ENCODE measurements at places on chromosomes 2 and 18. TPM values are rescaled to one million over a fixed set of nuclear protein-coding genes. Genes with fewer than 3 reads are reported as not detected.

- DNase-seq = no peak
These were observed 474.6 kb downstream of the PLCL1 start for GRCh38 chr2:198279026-198279425.

- no peak for DNase-seq
These were observed 614.1 kb upstream of the VRK2 start for GRCh38 chr2:57432528-57432927.

DNA sequence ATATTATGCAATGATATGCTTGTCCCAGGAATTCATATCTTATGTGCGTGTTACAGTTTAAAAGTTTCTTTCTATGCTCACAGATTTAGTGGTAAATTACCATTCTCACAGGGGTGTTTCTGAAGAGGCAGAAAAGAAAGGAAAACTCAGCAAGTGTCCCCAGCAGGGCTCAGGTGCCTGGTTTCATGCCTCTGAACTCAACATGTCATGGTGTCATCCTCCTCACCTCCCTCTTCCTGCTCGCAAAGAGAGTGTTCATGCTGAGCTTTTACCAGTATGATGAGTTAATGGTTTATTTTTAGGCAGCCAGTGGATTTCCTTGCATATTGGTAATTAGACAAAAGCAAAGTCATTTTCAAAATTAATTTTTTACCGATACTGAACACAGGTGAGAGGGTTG lies 492.9 kb upstream of the ZEB2 start:
- no peak for DNase-seq

DNA sequence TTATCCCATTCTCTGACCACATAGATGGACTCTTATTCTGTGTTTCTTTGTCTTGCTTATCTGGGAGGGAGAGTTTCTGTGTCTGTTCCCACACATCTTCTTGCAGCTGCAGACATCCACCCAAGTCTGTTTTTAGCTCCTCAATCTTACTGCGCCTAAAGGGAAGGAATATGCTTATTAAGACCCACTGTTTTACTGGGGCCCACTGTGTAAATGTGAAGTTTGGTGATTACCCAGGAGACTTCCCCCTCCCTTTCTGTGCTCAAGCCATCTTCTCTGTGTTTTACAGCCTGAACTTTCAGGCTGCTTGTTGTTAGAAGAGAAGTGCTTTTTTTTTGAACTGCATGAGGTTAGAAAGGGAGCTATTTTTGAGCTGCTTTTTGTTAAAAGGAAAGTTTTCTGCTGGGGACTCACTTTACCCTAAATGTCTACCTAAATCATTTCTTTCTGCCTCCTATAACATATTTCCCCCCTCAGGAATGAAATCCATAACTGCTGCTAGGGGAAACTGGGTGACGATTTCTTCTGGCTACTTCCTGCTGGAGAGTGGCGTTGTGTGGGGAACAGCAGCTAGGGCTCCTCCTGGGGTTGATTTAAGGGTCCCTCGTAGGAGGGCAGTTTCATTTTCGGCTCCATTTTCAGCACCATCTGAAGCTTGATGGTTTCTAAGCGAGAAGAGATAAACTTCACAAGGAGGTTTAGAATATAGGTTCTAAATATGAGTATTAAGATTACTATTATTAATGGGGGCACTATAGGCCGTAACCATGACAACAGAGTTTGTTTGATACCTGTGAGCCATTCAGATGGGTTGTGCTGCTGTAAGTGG lies 39.5 kb upstream of the GMCL1 start:
- DNase-seq = no peak

GRCh38 chr18:63819786-63820185 lies 44.6 kb downstream of the SERPINB7 start:
- DNase-seq = no peak

DNA sequence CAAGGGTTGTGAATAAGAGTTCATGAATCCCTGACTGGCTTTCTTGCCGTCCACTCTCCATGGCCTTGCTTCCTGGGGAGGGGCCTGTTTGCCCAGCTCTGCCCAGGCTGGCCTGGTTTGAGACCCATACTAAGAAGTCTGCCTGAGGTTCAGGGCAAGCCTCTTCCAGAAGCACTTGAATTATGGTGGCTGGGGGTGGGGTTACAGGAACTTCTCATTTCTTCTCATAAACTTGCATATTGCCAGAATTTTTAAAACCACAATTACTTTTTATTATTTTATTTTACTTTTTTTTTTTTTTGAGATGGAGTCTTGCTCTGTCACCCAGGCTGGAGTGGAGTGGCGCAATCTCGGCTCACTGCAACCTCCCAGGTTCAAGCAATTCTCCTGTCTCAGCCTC lies 42.0 kb downstream of the GORASP2 start:
- DNase-seq = no peak

DNA sequence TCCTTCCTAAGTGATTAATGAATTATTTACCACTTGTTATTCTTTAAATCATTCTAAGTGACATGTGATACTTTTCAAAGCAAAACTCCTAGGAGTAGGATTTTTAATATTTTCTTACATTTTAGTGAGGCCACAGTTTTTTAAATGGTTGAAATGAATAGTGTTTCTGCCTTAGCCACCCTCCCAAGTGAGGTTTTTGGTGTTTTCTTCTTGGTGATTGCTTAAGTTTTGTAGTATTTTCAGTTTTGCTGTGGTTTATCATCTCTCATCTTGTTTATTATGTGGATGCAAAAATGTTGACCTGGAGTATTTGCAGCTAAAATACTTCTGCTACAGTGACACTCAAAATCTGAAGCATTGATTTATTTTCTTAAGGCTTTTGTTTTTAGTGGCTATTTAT lies 9.8 kb downstream of the AFTPH start:
- no peak for DNase-seq

DNA sequence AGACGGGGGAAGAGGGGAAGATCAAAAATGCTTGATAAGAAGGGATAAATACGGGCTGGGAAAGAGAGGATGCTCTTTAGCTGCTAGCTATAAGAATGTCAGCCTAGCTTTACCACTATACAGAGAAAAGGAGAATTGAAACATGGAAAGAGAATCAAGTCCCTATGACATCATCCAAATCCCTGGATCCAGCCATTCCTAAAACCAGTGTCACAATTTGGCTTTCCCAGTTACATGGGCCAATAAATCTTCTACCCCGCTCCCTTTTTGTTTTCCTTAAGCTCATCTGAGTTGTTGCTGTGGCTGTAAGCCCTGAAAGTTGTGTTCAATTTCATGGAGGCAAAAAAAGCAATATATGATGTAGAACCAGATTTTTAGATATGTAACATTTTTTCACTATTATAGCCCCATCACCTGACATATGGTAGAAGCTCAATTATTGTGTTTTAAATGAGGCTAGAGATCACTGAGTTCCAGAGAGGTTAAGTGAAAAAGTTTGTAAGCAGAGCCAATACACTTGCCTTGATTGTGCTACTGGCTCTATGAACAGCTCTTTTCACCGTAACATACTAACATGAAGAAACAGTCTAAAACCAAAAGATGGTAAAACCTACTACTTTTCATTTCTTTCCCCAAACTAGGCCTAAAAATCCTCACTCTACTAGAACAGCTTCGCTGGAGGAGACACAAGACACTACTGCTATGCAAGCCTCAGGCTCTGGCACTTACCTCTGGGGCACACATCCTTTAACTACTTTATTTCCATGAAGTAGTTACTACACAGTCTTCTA lies 4.3 kb downstream of the HNRNPLL start:
- no peak for DNase-seq

DNA sequence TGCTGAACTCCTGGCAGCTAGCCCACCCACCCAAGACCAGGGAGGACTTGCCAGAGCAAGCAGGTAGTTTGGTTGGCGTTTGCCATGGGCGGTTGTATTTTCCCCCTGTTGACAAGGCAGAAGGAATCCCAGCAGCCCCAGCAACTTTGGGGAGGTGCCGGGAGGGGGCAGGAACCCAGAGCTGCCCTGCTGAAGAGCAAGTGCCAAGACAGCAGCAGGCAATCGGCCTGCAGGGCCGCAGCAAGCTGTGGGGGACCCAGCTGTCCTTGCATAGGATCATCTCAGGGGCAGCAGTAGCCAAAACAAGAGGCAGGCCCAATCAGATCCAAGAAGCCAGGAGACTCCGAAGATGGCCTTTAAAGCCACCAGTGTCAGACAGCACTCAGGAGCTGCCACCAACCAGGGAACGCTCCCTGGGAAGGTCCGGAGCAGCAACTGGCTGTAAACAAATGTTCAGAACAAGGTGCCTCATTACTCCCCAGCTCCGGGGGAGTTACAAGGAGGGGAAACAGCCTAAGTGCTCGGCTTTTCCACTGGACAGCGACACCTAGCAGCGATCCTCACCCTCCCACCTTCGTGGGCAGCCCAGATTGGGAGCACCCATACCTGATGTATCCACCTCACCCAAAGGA lies 2.1 kb downstream of the ST8SIA5 start:
- no peak for DNase-seq

DNA sequence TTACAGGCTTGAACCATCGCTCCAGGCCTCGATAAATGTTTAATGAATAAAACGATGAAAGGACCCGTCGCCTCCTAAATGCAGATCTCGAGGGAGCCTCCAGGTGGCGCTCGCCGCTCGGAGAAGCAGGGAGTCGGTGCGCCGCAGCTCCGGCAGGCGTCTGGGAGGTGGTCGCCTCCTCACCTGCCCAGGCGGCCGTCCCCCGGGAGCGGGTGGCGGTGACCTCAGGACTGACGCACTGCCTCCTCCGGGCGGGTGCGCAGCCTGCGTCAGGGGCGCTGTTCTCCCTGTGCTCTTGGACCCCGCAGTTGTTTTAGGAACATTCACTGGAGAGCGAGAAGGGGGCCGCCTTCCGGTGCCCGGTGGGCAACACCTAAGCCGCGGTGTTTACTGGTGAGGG lies 38.6 kb upstream of the POLE4 start:
- peak; percentile 24 for DNase-seq

DNA sequence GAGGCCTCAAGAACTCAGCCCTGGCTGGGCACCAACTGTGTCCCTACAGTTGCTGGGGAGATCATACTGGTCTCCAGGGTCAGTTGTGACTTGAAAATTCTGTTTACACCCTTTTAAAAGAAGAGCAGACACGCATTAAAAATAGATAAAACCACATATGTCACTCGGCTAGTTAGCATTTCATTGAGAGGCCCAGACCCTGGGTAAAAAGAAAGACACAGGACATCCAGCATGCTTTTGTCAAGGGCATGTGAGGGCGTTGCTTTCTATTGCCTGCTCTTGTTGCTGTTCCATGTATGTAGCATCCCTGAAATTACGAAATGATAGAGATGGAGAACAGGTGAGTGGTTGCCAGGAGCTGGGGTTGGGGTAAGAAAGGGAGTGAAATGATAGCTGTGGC lies 94.3 kb downstream of the SEPTIN10 start:
- DNase-seq = no peak

DNA sequence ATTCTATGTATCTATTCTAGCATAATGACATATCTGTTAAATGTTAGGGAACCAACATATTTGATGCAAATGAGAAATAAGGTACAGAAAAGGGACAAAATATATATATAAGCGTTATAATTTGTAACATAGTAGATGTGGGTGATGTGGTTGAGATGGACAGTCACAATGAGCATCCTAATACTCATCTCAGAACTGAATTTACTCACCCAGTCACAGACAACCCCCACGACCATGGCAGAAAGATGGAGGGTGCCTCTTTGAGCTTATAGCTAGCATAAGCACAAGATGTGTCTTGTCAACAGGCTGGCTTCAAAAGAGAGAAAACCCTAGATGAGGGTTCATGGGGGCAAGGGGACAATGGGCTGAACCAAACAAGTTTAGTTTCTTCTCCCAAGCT lies 9.1 kb upstream of the DSG3 start:
- DNase-seq = no peak

GRCh38 chr18:11745521-11745920 lies 56.5 kb downstream of the GNAL start:
- DNase-seq = no peak

GRCh38 chr2:191863988-191864387 lies 17.1 kb upstream of the CAVIN2 start:
- no peak for DNase-seq

DNA sequence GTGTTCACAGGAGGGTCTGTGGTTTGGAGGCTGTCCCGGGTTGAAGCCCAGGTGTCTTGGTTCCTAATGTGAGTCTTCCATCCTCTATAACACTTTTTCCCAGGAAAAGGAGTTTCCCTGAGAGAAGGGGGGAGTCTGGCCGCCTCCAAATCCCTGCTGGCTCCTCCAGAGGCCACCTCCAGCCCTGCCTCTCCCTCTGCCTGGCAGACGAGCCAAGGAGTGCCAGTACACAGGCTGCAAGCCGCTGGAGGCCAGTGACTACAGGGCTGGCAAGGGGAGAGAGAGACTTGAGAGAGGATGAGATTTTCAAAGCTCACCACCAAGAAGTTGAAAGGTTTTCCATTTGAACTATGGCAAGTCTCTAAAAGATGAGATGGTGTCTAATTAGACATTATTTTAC lies 154.2 kb upstream of the ID2 start:
- no peak for DNase-seq

- DNase-seq = no peak
These were observed 653.7 kb downstream of the DCDC2C start for GRCh38 chr2:4357121-4357520.

GRCh38 chr2:173524256-173524955 lies 169.7 kb downstream of the CDCA7 start:
- DNase-seq = no peak

DNA sequence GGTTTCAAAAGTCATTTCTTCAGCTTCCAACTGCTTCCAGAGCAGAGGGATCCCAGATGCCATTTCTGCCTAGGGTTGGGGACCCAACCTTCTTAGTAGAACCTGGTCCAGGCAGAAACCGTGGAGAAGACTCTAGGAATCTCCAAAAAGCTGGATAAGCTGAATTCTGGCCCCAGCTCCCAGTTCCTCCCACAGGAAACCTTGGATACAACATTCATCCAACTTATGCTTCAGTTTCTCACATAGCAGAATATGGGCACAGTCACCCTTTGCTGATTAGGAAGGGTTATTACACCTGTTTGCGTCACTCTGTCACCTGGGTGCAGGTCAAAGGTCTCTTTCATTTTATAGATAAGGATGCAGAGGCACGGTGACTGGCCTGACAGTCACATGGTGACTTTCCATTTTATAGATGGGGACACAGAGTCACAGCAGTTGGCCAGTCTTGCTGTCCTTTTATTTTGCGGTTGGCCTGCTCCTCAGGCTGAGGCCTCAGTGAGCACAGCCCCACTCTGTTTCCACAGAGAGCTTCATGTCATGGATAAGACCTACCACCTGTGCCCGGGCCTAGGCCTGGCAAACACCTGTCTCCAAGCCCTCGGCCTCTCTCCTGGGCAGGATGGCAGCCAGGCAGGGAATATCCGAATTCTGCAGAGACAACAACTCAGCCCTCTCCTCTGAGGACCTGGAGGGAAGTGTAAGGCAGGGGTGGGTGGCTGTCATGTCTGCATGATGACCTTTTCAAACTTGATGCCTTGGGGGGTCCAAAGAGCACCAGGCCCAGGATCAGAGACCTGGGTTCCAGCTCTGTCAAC lies 148.8 kb downstream of the SMAD7 start:
- no peak for DNase-seq

Gene LRRC30
- not detected for total RNA-seq

Gene MAP3K19
- not detected for total RNA-seq

Gene SERPINE2
- 87.3 TPM for total RNA-seq

Gene OSR1
- 8.6 TPM for total RNA-seq

Gene CCDC138
- 8.0 TPM for total RNA-seq

Gene NCKAP5
- total RNA-seq = 0.40 TPM

Gene FAP
- 102 TPM for total RNA-seq

Gene DYSF
- 59.5 TPM for total RNA-seq

Gene GAD1
- 0.29 TPM for total RNA-seq
